ENCODE measurements at places on chromosomes 4 and X.

GRCh38 chrX:119273420-119274192 lies 37.5 kb downstream of the PGRMC1 start:
- DNase-seq: no peak

- DNase-seq: no peak
Measured at GRCh38 chr4:56530269-56531148, 24.9 kb downstream of the ARL9 start.

GRCh38 chrX:11766487-11766886 lies 8.4 kb downstream of the MSL3 start:
- DNase-seq: no peak

DNA sequence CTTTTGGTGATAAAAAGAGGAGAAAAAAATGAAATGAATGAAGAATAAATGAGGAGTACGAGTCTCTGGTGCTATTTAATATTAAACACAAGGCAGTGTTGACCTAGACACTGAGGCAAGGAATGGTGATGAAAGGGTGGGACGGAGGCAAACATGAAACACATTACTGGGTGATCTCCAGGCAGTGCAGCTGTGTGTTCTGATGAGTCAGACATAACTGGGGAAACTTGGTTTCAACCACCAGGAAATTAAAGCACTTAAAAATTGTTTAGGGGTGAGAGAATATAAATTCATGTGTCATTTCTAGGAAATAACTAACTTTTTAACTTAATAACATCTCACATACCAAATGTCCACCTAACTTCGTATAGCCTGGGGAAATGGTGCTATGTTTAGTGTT lies 19.7 kb upstream of the CXCL6 start:
- DNase-seq: no peak

- DNase-seq: no peak
Measured at GRCh38 chr4:140346136-140346535, 27.3 kb upstream of the SCOC start.

DNA sequence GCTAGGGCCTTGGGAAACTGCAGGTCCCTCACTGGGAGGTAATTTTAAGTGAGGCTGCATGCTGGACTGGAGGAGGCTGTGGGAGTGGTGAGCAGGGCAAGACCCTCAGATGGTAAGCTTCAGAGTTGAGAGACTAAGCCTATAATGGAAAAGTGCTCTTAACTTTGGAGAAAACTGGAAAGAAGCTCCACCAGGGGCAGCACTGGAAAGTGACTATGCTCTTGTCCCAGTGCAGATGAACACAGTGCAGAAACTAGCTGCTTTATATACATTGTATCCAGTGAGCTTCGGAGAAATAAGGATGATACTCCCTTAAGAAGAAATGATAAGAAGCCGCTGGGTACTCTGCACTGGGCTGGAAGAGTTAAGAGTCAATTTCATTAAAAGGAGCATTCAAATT lies 3.2 kb upstream of the MAGEB2 start:
- DNase-seq: no peak

DNA sequence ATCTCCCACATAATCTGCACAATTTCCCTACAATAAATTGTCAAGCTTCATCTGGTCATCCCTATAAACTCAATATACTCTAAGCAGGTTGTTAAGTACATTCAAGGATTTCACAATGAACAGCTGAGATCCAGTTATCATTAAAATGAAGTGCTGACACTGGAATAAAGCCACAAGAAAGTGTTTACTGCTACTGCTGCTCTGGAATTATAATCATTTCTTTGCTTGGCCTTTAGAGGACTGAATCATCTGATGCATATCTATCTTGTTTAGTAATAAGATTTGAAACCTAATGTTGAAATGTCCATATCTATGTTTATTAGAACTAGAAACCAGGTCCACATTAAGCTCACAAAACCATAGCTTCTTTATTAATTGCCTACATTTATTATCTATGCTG lies 338.6 kb upstream of the ZFP42 start:
- no peak for DNase-seq

DNA sequence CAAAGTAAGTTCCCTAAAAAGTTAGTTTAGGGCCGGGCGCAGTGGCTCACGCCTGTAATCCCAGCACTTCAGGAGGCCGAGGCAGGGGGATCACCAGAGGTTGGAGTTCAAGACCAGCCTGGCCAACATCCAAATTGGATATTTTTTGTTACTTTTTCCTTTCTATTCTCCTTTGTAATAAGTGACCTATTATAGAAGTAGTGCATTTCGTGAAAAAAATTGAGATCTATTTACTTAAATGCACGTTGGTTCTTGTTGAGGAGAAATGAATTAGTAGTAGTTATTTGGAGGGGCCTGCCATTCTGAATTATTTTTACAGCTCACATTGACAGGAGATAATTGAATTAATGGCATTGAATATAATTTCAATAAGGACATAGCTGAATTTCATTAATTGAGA lies 22.3 kb upstream of the NDUFC1 start:
- DNase-seq: no peak

- DNase-seq: no peak
Measured at GRCh38 chr4:111773858-111774257, 371.4 kb upstream of the FAM241A start.

DNA sequence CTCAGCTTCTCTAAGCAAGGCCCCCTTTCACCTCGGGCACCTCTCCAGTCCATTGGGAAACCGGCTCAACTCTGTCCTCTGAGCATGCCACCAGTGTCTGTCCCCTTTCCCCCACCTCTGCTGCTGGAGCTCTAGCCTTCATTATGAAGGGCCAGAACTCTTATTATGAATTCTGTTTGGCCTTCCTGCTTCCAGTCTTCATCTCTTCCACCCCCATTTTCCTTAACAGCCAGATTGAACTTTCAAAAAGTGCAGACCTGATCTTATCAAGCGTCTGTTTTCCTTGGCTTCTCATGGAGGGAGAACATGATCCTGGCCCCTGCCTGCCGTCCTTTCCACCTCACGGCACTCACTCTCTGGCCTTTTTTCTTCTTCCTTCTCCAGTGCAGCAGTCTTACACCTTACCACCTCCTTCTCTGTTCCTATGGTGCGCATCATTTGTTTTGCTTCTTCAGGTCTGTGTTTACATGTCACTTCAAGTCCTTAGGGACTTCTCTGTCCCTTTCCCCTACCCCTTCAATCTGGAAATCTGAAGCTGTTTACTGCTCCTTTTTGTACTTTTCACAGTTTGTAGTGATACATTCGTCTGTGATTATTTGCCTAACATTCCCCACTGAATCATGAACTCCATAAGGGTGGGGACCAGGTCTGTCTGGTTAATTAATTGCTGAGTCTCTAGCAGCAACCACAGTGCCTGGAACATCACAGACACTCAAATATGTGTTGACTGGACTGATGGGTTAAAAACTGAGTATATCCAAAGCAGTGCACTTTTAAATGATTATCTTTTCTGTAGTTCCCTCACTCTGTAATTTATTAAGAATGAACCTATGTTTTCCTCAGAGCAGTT lies 55.8 kb downstream of the FNIP2 start:
- no peak for DNase-seq

DNA sequence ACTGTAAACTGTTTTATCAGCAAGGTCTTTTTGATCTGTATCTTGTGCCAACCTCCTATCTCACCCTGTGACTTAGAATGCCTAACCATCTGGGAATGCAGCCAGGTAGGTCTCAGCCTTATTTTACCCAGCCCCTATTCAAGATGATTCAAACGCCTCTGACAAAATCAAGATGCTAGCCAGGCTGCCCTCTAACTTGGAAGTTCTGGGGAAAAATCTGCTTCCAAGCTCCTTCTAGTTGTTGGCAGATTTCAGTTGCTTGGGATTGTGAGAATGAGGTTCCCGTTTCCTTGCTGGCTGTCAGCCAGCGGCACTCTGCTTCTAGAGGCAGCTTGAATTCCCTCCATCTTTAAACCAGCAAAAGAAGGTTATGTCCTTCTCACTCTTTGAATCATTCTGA lies 34.7 kb downstream of the LUZP4 start:
- DNase-seq: no peak

DNA sequence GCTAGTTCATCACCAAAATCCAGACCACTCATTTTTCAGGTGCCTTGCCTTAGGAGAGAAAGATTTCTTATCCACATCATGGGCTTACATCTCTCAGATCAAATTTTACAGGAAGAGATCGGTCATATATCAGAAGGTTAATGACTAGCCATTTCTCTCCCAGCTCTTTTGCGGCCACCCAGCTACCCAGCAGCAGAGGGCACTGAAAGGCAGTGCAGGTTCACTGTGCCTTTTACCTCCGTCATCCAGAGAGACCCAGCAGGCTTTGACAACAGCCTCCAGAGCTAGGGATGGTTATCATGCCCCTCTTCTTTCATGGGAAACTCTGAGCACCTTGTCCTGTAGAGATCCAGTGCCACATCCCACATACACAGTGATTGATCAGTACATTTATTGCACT lies 384.8 kb downstream of the AFF2 start:
- no peak for DNase-seq

GRCh38 chrX:153731117-153731844 lies 6.6 kb downstream of the ABCD1 start:
- DNase-seq: no peak

DNA sequence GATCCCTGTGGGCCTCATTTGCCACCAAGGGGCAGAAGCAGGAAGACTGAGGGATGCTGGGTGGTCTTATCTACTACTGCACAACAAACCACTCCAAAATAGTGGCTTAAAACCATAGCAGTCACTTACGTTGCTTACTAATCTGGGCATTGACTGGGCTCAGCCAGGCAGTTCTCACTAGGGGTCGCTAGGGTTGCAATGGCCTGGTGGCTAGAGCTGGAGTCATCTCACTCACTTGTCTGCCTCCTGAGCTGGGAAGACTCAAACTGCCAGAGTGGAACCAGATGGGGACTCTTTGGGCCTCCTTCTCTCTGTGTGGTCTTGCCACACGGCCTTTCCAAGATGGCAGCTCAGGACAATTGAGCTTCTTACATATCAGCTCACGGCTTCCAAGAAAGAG lies 216.3 kb upstream of the BCOR start:
- no peak for DNase-seq

DNA sequence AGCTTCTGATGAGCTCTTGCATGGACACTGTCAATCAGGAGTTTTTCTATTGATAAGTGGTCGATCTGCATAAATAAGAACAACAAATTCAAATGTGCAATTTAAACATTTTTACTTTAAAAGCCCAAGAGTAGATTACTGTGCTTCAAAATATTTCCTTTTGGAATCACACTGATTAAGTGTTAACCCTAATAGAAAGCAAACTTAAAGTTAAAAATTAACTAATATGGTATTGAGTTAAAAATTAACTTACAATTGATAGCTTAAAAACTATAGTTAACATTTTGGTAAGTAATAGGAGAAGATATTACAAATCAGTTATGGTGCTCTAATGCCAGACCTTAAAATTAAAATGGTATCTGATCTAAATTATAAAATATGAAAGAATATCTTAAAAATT lies 25.9 kb downstream of the MED14 start:
- no peak for DNase-seq

- DNase-seq: no peak
Measured at GRCh38 chr4:184812199-184812542, 13.6 kb downstream of the ACSL1 start.

DNA sequence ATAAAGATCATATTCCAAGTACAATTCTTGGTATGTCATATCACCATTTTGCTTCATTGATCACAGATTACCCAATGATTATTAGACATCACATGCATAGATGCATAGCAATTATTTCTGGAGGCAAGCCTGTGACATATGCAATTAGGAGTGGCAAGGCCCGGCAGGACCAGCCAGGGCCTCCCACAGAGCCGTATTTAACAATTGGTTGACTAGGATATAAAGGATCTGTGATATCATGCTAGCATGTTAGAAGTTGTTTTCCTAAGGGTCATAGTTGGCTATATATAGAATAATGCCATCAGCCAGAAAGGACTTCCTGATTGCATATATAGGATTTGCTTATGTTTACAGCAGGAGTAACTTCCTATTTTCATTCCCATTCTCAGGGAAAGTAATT lies 103.5 kb upstream of the OTUD4 start:
- DNase-seq: no peak

DNA sequence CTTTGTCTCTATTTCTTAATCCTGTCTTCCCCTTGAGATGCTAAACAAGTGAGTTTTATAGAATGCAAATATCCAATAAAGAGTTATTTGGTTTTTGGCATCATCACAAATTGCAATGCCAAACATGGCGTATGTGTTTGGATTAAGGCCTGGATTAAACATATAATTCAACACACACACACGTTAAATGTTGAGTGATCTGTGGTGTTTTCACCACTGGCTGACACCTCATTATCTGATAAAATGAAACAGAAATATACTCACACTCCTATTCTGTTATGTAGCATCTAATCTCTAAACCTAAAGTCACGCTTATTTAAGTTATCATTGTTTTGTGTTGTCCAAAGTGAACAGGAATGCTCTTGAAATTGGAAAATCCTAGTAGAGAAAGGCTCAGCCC lies 506.2 kb downstream of the FSTL5 start:
- DNase-seq: no peak

- DNase-seq: no peak
Measured at GRCh38 chr4:81085979-81086378, 55.5 kb downstream of the BMP3 start.

DNA sequence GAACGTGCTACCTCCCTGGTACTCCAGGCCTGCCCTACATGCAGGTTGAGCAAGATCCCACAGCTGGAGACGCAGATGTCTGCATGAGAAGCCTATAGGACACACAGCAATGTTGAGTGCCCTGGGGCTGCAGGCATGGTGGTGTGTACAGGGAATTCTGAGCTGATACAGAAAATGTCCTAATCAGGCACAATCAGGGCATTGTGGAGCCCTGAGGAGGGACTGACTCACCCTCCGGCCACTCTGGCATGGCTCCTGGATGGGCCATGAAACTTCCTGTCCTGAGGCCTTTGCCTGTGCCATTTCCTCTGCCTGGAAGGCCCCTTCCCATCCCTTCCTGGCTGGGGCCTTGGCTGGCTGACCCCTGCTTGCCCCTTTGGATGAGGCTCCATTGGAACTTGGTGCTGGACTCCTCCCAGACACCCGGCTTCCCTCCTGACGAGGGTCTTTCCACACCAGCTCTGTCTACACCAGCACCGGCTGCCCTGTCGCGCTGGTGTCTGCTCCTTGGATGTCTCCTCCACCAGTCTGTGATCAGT lies 16.7 kb upstream of the AFAP1 start:
- no peak for DNase-seq

DNA sequence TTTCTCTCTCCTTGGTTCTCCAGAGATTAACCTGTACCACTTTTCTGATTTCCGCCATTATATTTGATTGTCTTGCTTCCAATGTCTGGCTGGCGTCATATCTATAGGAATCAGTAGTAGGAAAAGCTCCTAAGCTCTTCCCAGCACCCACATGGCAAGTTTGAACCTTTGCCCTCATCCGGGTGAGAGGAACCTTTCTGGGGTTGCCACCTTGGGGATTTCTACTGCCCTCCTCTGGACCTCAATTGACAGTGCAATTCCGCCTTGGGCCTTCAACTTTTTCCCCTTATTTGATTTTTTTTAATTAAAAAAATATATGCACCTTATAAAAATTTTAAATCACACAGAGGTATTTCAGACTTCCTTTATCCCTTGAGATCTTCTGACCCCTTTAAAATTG lies 2.0 kb upstream of the CXorf66 start:
- no peak for DNase-seq

DNA sequence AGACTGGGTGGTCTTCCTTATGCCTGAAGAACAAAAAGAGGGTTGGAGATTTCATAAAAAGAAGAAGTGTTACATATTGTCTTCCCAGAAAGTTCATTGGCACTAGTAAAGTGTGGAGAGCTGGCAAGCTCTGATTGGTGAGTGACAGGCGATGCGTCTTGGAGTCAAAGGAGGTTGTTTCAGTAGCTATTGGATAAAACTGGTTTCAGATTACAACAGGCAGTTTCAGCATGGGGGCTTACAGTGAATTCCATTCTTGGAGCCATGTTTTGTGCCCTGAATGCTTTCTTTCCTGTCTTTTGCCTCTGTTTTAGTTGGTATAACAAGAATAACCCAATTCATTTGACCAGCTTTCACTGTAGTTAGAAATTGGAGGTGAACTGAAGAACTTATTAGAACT lies 750.5 kb downstream of the ADGRL3 start:
- DNase-seq: no peak

All from vagina (tissue), 2 donors.